Stimulated activated CD8-positive, alpha-beta memory T cell treated with anti-CD3 and anti-CD28 coated beads, Interleukin-4, amount 100 ng/mL, for 1 hour (primary cell): ENCODE measurements at places on chromosomes 1 and 21.

DNA sequence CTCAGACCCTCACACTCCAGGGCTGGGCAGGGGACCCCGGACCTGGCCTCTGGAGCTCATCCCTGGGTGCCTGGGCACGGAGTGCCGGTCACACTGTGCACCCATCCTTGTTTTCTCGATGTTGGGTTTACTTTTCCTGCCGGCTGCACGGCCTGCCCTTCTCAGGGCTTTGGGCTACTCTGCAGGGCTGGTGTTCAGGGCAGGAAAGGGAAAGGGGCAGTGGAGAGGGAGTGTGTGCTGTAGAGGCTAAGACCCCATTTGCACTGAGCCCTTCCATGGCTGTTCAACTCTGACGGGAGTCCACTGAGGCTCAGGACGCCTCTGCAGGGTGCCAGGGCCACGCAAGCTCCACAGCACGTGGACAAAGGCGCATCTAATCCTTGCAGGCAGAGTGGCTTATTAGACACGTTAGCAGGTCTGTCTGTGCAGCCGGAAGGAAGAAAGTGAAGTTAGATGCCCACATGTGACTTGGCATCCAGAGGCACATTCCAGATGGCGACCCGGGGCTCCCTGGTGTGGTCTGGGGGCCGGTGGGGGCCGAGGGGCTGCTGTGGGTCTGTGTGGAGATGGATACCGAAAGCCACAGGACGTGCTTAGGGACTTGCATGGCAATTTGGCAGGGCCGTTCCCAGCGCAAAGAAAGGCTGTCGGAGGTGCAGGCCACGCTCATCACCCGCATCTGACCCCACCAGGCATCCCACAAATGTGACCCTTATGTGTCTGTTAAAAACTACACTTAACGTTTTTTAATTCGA is 33.6 kb downstream of the COL18A1 start:
- DNase-seq, result no peak

GRCh38 chr21:44047996-44048560 is 36.0 kb downstream of the TRAPPC10 start:
- no peak for DNase-seq

DNA sequence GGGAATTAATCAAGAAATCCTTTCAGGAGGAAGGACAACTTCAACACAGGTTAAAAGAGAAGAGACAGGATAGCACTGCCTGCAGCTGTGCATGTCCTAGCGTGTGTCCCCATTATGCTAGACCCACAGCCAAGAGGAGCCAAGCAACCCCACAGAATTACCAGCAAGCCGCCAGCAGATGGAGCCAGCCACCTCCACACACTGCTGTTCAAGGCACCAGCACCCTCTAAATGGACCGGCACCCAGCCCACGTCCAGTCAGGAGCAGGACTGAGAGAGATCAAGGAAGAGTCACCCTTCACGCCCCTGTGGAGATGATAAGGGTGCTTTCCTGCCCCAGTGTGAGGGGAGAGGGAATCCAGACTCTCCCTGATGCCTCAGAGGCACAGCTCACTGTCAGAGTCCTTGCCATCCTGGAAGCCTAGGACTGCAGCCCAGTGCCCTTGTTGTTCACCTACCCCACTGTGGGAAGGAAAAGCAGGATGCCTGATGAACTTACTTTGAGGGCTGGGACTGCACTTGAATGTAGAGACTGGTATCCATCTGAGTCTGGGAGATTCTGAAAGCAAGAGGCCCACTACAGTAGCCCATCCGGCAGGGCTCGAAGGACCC is 37.1 kb upstream of the CTTNBP2NL start:
- peak; percentile 9 for DNase-seq

- DNase-seq, result no peak
Observed at GRCh38 chr1:117077267-117077666, 17.1 kb downstream of the TTF2 start.

GRCh38 chr1:84374991-84375696 is 23.1 kb upstream of the DNASE2B start:
- DNase-seq, result no peak

DNA sequence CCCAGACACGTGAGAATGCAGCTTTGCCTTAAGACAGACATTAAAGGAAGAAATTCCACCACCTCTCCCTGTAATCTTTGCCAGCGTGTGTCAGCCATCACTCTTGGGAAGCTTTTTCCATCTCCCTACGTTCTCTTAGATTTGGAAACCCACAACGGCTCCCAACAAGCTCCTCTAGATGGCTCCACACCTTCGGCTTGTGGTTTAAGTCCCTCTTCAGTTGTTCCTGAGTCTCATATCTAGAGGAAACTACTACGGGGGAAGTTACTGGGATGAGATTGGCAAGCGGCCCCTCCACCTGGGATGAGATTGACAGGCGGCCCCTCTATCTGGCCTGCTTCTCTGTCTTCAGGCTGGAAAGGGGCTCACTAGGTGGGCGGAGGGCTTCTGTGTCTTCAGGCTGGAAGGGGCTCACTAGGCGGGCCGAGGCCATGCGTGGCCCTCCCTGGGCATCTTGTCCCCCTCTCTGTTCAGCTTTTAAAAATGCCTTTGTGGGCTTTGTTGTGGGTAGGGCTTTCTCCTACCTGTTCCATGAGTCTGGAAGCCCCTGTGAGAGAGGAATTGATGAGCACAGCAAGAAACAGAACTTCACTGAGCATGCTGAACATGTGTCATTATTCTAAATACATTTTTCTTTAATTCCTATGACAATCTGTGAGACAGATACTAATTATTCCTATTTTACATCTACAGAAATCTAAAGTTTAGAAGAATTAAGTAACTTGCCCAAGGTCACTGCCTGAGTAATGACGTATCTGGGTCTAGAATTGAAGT is 670.5 kb downstream of the KIF26B start:
- no peak for DNase-seq

DNA sequence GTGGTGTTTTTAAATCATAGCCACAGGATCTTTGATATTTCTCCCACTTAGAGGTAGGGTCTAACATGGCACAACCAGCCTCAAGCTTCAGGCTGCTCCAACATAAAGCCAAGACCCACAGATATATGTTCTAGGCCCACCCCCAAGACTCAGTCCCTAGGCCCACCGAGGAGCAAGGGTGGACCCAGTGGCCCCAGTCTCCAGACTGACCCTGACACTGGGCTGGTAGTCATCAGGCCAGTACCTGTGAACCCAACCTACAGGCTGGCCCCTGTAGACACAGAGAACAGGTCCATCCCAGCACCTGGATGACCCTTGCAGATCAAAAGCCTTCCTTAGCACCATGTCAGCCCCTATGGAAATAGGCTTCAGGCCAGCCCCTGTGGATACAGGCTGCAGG is 60.5 kb downstream of the NEGR1 start:
- no peak for DNase-seq
